T-helper 1 cell (primary cell): ENCODE measurements at places on chromosomes 5 and 9.

DNA sequence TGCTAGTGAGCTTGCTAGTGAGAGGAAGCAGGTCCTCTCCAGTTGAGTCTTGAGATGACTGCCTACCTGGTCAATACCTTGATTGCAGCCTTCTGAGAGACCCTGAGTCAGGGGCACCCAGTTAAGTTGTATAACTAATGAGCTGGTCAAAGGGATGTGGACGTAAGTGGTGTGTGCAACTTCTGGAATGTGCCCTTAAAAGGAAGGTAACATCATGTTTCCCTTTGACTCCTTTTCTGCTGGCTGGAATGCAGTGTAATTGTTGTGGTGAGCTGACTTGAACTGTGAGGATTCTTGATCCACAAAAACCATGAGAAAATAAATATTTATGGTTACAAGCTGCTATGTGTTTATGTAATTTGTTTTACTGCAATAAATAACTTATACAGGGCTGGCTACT, 2.4 kb upstream of the SNX2 start:
- DNase-seq, result no peak

- DNase-seq, result no peak
These were observed 117.8 kb downstream of the CCDC192 start for GRCh38 chr5:127820910-127821553.

GRCh38 chr9:18786911-18787650, 245.9 kb downstream of the SAXO1 start:
- no peak for DNase-seq

GRCh38 chr9:125493881-125494652, 212.9 kb downstream of the MAPKAP1 start:
- DNase-seq, result no peak

GRCh38 chr5:36743891-36744772, 132.4 kb upstream of the NIPBL start:
- DNase-seq, result no peak

DNA sequence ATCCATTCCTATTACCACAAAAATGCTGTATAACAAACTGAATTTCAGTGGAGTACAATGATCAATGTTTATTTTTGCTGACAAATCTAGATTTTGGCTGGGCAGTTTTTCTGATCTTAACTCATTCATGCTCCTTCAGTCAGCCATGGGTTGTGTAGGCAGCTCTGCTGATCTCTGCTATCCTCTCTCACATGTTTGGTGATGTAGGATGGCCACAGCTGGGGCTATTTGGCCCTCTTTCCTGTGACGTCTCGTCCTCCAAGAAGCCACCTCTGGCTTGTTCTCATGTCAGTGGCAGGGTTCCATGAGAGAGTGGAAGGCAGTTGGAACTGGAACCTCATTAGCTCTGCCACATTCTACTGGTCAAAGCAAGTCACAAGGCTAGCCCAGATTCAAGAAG, 8.9 kb downstream of the NLN start:
- DNase-seq, result no peak

GRCh38 chr9:129895376-129896268, 60.4 kb downstream of the USP20 start:
- DNase-seq, result peak; percentile 50

DNA sequence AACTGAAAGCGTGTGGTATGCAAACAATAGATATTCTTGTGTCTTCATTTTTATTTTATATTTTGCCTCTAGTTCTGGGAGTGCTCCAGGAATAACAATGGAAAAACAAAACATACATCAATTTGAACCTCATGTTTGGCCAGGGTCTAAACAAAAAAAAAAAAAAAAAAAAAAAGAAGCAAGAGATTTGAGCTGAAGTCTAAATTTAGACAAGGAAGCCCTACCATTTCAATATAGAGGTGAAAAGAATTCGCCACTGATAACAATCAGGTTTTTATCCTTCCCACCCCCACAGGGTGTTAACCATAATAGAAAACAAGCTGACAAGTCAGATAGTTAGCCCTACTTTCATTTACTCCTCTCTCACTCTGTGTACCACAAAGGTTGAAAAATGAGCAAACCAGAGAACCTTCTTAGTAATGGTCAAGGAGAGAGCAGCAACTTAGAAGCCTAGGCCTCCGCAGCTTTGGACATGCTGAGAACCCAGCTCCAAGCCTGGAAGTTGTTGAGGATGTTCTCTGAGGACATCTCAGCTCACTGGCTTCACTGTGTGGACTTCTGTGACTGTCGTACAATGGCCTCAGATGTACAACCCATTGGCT, 118.2 kb upstream of the HMHB1 start:
- DNase-seq, result no peak

- no peak for DNase-seq
These were observed 72.6 kb downstream of the FGF1 start for GRCh38 chr5:142613271-142613671.

GRCh38 chr5:106957336-106957735, 713.4 kb downstream of the EFNA5 start:
- no peak for DNase-seq

DNA sequence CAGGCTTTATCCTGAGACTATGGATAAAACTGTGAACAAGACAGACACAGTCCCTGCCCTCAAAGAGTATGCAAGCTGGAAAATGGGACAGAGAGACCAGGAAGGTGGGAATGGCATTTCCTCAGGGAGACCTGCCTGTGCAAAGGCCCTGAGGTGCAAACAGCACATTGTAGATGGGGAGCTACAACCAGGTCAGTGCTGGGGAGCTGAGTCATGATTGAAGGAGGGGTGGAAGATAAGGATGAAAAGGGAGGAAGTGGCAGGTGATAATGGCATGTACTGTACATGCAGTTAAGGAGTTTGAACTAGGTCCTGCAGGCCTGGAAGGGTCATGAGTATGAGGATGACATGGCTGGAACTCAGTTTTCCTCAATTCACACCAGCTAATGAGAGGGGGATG, 75.5 kb upstream of the BOD1 start:
- no peak for DNase-seq

GRCh38 chr5:154783774-154784460, 28.7 kb downstream of the LARP1 start:
- no peak for DNase-seq

- no peak for DNase-seq
These were observed 66.9 kb downstream of the CTSL start for GRCh38 chr9:87792831-87793288.

- no peak for DNase-seq
These were observed 174.9 kb upstream of the MVB12B start for GRCh38 chr9:126151686-126152134.

DNA sequence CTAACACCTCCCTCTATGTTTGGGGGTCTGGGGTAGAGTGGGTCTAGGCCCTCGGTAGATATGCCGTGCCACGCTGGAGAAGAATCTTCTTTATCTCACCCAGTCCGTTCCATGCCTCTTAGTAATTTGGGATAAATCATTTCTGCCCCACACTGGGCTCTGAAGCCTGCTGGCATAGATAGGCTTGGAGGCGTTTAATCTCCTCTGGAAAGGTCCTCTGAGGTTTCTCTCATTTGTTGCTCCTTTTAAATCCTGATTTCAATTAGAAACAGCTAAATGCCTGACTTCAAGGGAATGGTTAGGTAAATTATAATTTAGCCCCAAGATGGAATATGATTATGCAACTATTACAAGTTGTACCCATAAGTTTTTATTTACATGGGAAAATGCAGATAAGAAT, 57.8 kb upstream of the AKNA start:
- no peak for DNase-seq

DNA sequence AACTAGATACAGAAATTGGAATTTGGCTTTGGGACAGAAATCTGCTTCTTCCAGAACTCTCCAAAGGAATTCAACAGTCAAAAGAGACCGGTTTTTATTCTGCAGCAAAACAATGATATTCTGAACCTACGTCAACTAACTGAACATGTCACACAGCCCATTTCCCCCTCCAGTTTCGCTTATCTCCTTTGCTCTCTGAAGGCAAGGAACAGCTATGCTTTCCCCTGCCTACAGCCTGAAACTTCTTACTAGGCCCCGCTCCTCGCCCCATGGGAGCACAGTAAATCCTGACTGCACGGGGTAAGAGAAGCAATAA, 488 bp downstream of the SKIC3 start:
- DNase-seq, result no peak
